Stimulated activated CD8-positive, alpha-beta memory T cell treated with anti-CD3 and anti-CD28 coated beads, Interleukin-7, amount 100 ng/mL, for 1 hour (primary cell): ENCODE measurements at places on chromosomes 5 and 9.

GRCh38 chr9:73042155-73042554 is 89.3 kb upstream of the ALDH1A1 start:
- no peak for DNase-seq

DNA sequence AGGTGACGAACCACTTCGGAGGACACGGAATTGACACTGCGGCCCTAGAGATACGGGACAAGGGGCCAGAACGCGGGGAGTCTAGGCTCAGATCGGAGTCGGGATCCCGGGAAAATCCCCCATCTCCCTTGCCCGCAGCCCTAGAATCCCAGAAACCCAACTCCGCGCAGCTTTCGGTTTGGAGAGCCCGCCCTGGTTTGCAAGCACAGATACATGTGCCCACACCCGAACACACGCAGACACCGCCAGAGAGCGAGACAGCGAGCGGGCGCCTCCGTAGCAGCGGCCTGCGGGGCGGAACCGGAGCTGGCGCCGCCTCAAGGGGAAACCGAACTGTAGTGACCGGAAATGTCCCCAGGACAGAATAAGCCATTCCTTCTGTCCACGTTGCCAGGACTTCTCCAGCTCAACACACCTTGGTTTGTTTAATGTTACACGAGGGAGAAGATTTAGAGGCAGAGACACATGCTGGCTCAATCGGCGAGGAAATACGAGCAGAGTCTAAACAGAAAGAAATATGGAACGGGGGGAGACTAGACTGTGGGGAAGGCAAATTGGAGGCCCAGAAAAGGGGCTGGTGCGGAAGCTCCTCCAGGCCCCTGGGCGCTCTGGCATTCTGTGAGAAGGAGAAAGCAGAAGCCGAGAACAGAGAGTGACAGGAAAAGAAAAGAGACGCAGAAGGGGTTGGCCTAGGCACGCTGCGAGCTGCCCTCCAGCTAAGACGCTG is 2.9 kb upstream of the PAX5 start:
- DNase-seq, result no peak

DNA sequence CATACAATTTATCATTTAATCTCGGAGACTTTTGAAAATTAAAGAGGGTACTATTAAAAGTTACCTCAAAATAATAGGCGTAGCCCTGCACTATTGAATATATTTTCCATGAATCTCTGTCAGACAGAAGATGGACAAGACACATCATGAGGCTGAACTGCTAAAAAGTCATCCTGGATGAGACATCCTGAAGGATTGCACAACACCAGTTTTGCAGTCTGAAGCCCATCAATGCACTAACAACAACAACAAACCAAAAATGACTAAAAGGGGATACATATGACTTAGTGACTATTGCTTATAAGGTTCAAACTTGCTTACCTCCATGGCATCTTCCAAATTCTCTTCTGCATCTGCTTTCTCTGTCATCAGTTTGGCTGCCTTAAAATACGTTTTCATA is 15.7 kb downstream of the LMBRD2 start:
- no peak for DNase-seq

GRCh38 chr9:32351845-32352244 is 32.6 kb upstream of the ACO1 start:
- DNase-seq, result no peak

DNA sequence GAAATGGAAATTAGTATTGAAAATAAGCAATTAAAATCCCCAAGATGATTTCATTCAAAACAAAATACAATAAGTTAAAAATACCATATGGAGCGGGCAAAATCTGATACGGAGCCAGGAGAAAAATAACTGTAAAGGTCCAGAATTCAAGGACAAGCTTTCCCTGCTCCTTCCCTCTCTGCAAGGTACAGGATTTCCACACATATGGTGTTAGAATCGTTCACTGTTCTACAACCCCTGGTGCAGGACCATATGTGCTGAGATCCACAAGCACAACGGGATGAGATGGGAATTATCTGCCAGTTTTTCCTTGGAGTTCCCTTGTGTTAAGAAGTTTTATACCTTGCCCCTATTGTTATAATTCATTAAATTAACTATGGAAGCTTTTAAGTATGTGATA is 94.7 kb upstream of the DMAC1 start:
- DNase-seq, result no peak

- no peak for DNase-seq
These were observed 552.0 kb upstream of the KLF4 start for GRCh38 chr9:108041551-108041950.
